GM04503 (cell line): ENCODE measurements at places on chromosomes 3 and 15.

DNA sequence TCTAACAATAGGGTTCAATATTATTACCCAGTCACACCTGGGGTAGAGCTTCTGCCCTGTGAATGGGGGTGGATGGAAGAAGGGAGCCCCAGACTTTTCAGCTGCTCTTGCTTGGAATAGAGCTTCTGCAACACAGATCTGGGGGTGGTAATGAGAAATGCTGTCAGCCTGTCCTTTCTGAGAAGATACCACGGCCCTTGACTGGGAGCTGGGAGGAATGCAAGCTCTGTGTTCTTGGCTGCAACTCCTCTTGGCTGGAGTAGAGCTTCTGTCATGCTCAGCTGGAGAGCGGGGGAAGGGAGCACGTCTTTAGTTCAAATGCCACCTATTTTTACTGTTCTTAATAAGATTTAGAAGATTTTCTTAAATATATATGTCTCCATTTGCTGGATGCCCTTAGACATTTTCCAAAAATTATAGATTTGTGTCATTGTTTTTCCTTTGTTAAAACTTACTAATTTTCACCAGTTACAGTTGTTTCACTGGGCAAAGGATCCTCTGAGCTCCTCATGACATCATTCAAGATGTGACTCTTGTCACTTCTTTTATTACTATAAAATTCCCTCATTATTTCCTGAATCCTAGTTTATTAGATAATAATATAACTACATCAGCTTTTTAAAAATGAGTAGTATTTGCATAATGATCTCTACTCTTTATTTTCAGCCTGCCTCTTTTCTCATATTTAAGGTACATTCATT is 180.0 kb upstream of the TGFBR2 start:
- peak; percentile 37 for DNase-seq

GRCh38 chr3:87191175-87191574 is 35.9 kb upstream of the CHMP2B start:
- DNase-seq = no peak

- DNase-seq = peak; percentile 64
Observed at GRCh38 chr15:52351206-52351908, 55.8 kb upstream of the MYO5C start.

DNA sequence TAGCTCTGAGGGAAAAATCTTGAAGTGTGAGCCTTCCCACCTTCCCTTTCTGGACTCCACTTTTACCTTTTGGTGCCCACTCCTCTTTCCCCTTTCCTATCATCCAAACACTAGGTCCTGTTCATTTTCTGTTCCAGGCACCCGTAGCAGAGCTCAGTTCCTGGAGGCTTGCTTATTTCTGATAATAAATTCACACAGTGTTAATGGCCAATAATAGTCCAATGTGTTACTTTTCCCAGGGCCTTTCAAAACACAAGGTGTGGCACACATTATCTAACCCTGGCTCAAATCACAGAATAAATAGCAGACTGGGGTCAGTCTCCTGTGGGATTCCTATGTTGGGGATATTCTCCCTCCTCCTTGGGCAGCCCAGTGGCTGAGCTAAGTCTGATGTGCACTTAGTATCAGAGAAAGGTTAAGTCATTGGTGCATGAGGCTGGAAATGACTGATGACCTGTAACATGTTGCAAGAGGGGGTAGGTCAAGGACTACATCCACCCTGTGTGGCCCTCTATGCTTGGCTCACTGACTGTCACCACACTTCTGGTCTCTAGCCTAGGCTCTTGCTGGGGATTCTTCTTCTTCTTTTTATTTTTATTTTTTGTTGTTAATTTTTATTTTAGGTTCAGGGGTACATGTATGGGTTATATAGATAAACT is 43.7 kb upstream of the ROPN1 start:
- no peak for DNase-seq

DNA sequence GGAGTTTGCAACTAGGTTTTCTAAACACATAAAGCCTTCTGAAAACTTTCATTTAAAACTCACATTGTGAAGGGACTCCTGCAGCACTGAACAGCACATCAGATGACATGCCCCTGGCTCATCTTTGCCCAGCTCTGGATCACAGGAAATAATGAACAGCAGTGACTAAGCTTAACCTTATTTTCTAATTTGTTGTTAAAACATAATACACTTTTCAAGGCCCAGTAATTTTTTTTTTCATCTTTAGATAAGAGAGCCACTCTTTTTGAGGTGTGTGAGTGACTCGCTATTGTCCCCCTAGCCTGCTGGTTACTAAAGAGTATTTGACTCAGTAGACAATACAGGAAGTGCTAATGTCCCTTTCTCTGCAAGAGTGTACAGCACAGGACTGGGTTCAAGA is 204.0 kb downstream of the OSBPL10 start:
- no peak for DNase-seq

GRCh38 chr3:23804441-23805209 is 1.1 kb upstream of the UBE2E1 start:
- DNase-seq = no peak

DNA sequence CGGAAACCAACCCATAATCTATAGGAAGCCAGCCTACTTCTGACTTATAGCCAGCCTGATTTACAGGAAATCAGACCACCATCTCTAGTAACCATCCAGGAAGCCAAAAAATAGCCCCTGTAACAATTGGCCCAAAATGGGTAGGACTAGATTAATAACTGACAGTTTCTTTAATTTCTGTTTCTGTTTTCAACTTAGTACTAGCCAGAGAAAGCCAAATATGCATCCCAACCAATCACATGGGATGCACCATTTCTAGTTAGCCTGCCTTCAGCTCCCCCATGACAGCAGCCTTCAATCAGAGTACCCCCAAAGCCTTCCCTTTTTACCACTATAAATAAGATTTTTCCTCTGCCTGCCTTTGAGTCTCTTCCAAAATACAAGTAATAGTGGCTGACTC is 239.1 kb upstream of the GADL1 start:
- no peak for DNase-seq
